ENCODE measurements at places on chromosomes 3 and 15. TPM values are rescaled to one million over a fixed set of nuclear protein-coding genes. Genes with fewer than 3 reads are reported as not detected.
A peak's percentile ranks its signal among the peaks of the same experiment; 100 is the strongest.

GRCh38 chr3:124361566-124361965 is 368.7 kb upstream of the UMPS start:
- DNase-seq = no peak

DNA sequence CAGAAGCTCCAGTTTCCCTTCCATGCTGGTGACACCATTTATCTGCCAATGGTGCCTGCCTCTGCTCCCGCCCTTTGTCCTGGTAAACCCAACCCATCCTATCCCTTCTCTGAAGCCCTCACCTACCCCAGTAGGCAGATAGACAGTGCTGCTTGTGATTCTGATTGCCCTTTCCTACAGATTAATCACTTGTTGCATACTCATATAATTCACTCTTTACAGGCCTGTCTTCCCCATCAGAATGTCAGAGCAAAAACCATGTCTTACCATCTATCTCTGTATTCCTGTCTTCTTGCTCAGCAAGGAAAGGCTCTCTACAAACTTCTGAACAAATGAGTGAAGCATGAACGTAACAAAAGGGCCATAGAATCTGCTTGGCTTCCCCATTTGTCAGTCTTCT is 47.9 kb downstream of the MRPS25 start:
- no peak for DNase-seq

DNA sequence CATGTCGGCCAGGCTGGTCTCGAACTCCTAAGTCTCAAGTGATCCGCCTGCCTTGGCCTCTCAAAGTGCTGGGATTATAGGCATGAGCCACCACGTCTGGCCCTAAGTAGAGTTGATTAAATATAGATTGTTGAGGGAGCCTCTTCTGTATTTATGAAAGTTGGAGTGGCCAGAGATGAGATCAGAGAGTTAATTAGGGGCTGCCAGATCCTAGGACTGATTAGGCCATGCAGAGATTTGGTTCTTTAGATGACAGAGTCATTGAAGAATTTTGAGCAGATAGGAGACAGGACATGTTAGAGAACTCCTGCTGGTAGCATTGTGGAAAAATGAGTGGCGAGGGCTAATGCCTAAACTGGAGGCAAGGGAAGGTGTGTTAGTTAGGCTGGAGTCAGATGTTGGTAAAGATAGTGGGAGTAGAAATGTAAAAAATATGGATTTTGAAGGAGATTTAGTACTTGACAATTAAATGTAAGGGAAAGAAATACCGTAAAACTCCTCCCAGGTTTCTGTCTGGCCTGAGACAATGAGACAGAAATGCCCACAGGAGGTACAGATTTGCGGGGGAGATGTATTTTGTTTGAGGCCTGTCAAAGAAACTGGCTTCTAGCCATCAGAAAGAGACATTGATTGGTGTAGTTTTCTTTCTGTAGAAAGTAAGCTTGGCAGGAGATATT is 23.4 kb downstream of the SACM1L start:
- no peak for DNase-seq

GRCh38 chr3:34955680-34956079 is 683.6 kb upstream of the ARPP21 start:
- DNase-seq = no peak

GRCh38 chr3:115937054-115937453 is 313.7 kb downstream of the GAP43 start:
- no peak for DNase-seq

GRCh38 chr15:64911311-64912186 is at the start of gene ANKDD1A:
ANKDD1A (plus strand) TSS chr15:64911902; CDS start chr15:64911931, 29 bp downstream.
- DNase-seq = peak; percentile 75

UBE2E2 gene
- total RNA-seq = 121 TPM

GRCh38 chr3:51937611-51938450 is 3.9 kb downstream of the RRP9 start:
- DNase-seq = no peak

DNA sequence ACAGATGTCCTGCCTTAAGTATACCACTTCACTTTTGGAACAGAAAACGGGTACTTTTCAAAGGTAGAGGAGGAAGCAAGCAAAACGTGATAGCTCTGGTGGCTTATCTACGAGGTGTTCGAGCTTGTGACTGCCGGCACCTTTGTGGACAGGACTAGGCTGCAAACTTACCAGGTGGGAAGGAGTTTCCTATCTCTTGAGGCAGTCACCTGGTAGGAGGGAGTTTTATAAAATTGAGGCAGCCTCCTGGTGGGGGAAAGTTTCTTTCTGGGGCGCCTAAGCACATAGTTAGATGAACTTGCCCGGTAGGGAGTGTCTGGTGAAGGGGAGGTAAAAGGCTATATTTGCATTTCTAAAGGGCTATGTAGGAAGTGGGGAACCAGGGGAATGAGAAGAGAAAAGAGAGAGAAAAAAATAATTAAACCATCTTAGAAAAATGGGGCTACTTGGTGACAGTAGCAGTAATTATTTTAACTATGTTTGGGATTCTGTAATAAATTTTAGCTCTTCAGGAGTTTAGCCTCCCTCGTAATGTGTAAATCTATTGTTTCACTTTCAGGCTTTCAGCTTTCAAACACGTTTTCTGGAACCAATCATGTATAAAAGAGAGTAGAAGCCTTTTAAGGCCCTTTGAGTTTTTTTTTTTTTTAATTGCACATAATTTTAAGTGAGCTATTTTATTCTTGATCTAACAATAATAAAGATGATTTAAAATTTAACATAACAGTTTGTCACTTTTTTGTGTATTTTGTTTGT is 131.0 kb downstream of the IL5RA start:
- DNase-seq = no peak

DNA sequence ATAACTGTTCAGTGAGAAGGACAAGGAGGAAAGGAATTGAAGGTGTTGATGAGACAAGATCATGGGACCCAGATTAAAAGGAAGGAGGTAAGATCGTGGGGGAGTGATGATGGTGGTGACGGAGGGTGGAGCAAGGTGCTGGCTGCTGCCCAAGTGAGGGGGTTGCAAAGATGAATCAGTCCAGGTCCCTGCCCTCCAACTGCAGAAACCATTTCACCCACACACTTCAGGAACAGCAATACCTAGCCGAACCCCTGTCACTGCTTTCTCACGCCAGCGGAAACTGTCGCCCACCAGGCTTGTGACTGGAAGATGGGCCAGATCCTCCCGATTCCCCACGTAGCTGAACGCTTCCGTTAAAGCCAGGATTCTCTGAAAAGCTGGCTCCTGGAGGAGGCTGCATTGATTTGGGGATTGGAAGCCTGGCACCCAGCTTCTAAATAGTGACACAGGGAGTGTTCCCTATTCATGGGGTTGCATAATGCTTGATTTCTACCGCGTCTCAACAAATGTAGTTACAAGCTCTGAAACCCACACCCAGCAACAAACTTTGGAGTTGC is 3.2 kb upstream of the LSG1 start:
- no peak for DNase-seq

PTX3 gene
- 12.7 TPM for total RNA-seq

GRCh38 chr15:94164202-94164807 is 67.1 kb upstream of the MCTP2 start:
- peak; percentile 77 for DNase-seq
